T-helper 2 cell (primary cell): ENCODE measurements at places on chromosomes 16 and 17.

GRCh38 chr17:5607946-5608345, 23.6 kb upstream of the NLRP1 start:
- no peak for DNase-seq

- DNase-seq = no peak
These were observed 3.4 kb downstream of the VPS4A start for GRCh38 chr16:69314534-69314933.

- no peak for DNase-seq
These were observed 1063.3 kb upstream of the EEF2KMT start for GRCh38 chr16:6160871-6161270.

GRCh38 chr17:17806035-17806434, 30.8 kb downstream of the SREBF1 start:
- DNase-seq = no peak
